PC-3 (cell line): ENCODE measurements at places on chromosomes 13 and 19. TPM values are rescaled to one million over a fixed set of nuclear protein-coding genes. Genes with fewer than 3 reads are reported as not detected.

- H3K27me3 ChIP-seq, result no peaks in the 10 kb centered on the region
- peaks cover 72% of the 10 kb centered on the region for H3K36me3 ChIP-seq
- DNase-seq, result no peak
- no peaks in the 10 kb centered on the region for H3K4me1 ChIP-seq
- no peak overlapping the region for H3K27ac ChIP-seq
- peak overlapping the region; percentile 9; the same call in 1 of the 2 replicates for H3K4me3 ChIP-seq
These were observed 16.3 kb downstream of the ZNF823 start for GRCh38 chr19:11722414-11722813.

- H3K36me3 ChIP-seq, result no peaks in the 10 kb centered on the region; the same call in 1 of the 2 replicates
- no peak overlapping the region for H3K27ac ChIP-seq
- no peaks in the 10 kb centered on the region for H3K4me1 ChIP-seq
- DNase-seq, result no peak
These were observed 27.6 kb upstream of the NEK3 start for GRCh38 chr13:52187029-52187423.

GRCh38 chr13:73556902-73557301 lies 498.1 kb downstream of the KLF5 start:
- H3K4me1 ChIP-seq, result no peaks in the 10 kb centered on the region
- peak; percentile 17 for DNase-seq
- H3K36me3 ChIP-seq, result no peaks in the 10 kb centered on the region
- H3K4me3 ChIP-seq, result no peak overlapping the region

DNA sequence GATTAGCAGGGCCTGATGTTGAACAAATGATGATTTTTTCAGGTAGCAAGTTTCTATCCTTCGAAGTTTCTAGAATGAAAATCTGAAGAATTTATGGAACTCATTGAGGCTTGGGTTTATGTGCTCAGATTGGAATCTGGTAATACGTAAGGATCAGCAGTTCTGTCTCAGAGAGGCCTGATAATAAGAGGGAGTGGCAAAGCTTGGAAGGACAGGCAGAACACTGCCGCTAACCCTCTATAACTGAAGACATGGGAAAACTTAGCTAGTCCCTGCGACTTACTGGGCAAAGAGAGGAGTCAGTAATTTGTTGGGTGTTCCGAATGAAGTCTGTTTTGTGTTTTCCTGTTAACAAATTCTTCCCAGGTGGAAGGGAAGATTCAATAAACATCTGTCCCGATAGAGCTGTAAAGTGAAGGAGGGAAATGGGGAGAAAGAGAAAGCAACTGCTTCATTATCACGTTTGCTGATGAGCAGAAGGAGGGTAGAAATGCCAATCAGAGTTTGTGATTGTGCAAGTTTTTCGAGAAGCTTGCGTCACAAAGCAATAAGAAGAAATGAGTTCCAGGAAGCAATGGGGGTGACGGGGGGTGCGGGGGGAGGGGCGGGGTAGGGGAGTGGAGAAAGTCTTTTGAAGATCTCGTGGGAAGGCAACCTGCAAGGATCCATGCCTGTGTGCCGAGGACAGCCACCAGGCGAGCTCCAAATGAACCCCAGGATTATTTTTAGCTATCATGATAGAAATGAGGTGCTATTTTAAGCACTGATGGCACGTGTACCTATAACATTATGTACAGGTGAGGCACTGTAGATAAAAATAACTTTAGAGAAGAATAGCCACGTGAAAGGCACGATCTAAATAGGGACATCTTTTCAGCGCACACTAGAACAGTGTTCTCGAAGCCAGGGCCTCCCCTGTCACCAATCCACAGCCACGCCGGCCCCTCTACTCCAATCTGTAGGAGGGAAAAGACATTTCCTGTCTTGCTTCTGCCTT lies 224.1 kb downstream of the FGF9 start:
- H3K4me1 ChIP-seq, result no peaks in the 10 kb centered on the region
- no peaks in the 10 kb centered on the region for H3K36me3 ChIP-seq
- H3K27ac ChIP-seq, result no peak overlapping the region
- DNase-seq, result no peak
- H3K27me3 ChIP-seq, result no peaks in the 10 kb centered on the region

GRCh38 chr13:110850840-110851239 lies 64.0 kb downstream of the ANKRD10 start:
- no peak for DNase-seq
- no peaks in the 10 kb centered on the region for H3K36me3 ChIP-seq
- H3K27me3 ChIP-seq, result peaks cover 10% of the 10 kb centered on the region; the same call in 1 of the 2 replicates
- no peaks in the 10 kb centered on the region for H3K4me1 ChIP-seq

Gene ERICH4
- total RNA-seq, result not detected in 2 replicates

Gene SIGLEC11
- total RNA-seq, result not detected in 2 replicates

Gene ZNF468
- 18.7 and 21.5 TPM in 2 replicates for total RNA-seq
